MCF 10A (cell line): ENCODE measurements at places on chromosomes 7 and 10.
A peak's percentile ranks its signal among the peaks of the same experiment; 100 is the strongest.

- DNase-seq, result no peak
Observed at GRCh38 chr10:14403881-14404623, 73.3 kb upstream of the FRMD4A start.

DNA sequence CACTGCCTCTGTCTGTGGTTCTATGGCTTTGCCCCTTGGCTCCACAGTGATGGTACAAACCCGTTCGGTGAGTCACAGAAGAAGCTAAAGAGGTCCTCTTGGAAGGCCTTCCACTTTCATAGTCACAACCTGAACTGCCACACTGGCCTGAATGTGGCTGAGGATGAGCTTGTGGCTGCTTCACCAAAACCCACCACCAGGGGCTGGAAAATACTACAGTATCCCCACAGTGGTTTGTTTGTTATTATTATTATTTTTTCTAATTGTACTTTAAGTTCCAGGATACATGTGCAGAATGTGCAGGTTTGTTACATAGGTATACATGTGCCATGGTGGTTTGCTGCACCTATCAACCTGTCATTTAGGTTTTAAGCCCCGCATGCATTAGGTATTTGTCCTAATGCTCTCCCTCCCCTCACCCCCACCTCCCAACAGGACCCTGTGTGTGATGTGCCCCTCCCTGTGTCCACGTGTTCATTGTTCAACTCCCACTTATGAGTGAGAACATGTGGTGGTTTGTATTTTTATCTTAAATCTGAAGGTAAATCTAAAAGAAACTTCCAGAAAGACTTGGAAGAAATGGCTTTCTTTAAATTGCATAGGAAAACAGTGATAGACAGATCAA is 160.8 kb upstream of the NPSR1 start:
- DNase-seq, result peak; percentile 17

DNA sequence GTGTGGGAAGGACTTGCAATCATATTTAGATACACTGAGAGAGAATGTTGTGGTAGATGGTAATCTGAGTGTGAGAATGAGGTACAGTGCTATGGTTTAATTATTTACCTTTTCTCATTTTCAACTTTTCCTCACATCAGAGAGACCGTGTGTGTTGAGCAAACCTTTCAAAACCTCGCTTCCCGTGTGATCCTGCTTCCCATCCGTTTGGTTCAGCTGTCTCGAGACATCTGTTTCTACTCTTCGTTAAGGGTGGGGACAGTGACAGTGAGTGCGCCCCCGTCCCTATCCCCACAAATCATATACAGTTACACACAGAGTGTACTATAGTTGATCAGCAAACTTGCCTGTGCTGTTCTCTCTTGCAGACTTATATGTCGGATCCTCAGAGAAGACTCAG is 33.0 kb upstream of the NOBOX start:
- DNase-seq, result no peak

DNA sequence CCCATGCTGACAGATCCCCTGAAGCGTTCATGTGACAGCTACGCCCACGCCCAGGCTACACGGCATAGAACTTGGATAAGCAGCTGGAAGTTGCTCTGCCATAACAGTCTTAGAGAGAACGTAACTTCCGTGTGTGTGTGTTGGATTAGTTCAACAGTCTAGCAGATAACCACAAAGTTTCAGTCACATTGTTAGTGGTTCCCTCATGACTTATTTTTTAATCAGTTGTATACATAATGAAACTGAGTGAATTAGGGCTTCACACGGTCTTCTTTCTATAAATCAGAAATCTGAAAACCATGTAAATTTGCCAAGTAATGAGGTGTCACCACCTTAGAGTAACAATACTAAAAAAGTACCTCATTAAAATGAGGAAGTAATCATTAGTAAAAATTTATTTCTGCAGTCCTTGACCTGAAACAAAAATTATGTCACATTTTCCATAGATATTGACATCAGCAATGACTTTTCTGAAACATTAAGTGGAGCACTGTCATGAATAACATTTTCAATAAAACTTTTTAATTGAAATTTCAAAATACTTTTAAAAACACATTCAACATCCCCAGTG is 21.7 kb upstream of the MACC1 start:
- DNase-seq, result no peak

- DNase-seq, result no peak
Observed at GRCh38 chr10:4763960-4764428, 62.0 kb upstream of the AKR1E2 start.

- peak; percentile 55 for DNase-seq
Observed at GRCh38 chr7:105782391-105783042, 93.9 kb downstream of the ATXN7L1 start.

- DNase-seq, result no peak
Observed at GRCh38 chr7:41013117-41013516, 689.8 kb downstream of the INHBA start.

- DNase-seq, result no peak
Observed at GRCh38 chr7:85602196-85602595, 415.3 kb upstream of the SEMA3D start.

- DNase-seq, result no peak
Observed at GRCh38 chr7:92368741-92369140, 78.5 kb upstream of the GATAD1 start.

DNA sequence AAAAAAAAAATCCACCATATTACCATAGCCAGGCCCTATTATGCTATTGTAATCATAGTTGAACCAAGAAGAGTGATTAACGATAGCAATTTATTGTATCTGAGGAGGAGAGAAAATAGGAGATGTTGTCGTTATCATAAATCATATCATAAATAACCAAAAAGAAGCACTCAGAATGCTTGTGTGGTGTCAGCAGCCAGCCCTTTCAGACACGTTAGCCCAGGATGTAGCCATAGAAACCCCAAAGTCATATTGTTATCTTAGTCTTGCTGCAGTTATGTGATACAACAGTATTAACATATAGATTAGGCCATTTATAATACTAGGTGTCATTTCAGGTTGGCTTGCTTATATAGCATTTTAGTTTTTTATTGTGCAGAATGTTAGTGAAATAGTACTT is 102.2 kb upstream of the GATA3 start:
- DNase-seq, result no peak

GRCh38 chr7:36852017-36852416 is 127.7 kb upstream of the AOAH start:
- no peak for DNase-seq

DNA sequence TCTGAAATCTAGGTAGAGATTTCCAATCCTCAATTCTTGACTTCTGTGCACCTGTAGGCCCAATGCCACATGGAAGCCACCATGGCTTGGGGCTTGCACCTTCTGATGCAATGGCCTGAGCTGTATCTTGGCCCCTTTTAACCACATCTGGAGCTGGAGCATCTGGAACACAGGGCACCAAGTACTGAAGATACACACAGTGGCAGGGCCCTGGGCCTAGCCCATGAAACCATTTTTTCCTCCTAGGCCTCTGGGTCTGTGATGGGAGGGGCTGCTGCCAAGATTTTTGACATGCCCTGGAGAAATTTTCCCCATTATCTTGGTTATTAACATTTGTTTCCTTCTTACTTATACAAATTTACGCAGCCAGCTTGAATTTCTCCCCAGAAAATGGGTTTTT is 39.1 kb downstream of the GCC1 start:
- no peak for DNase-seq

- peak; percentile 43 for DNase-seq
Observed at GRCh38 chr10:93916257-93917063, 22.7 kb downstream of the SLC35G1 start.

GRCh38 chr10:10368951-10369576 is 648.6 kb upstream of the CELF2 start:
- DNase-seq, result no peak

DNA sequence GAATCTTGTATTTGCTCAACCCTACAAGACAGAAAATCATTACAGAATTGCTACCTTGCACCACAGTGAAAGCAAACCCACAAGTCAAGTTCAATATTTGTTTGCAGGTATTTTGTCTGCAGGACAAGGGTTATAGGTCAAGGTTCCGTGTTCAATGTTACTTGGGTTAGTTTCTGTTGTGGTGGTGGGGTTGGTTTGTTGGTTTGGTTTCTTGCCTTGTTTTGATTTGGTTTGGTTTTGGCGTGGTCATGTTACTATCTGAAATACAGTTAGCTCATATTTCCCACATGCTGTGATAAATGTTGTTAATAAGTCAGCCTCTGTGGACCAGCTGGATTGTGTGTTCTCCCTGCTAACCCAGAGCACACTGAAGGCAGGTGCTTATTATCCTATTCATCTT is 75.6 kb upstream of the INSIG1 start:
- DNase-seq, result no peak

- no peak for DNase-seq
Observed at GRCh38 chr10:79387974-79388850, 40.9 kb downstream of the PPIF start.

DNA sequence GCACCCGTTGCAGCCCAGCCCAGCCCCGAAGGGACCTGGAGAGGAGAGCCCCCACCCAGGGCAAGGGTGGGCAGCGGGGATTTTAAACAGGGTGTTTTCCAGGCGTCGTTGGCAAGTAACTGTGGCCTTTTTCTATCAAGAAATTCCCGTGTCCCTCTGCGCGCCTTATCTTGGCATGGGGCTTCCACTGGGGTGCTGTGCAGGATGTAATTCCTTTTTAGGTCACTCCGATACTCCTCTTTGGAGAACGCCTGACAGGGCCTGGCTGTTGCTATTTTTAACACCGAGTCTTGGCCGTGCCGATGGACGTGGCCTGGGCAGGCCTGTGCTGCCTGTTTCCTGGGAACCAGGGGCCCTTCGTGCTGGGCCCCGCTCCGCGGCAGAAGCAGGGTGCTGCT is 93.8 kb downstream of the INPP5A start:
- no peak for DNase-seq

- peak; percentile 90 for DNase-seq
Observed at GRCh38 chr7:50379082-50379481, 71.1 kb downstream of the FIGNL1 start.

GRCh38 chr10:68598978-68599770 is 39.0 kb downstream of the TET1 start:
- DNase-seq, result no peak

GRCh38 chr7:13992596-13992964 is 3.1 kb upstream of the ETV1 start:
- no peak for DNase-seq
